Fibroblast of lung (primary cell): ENCODE measurements at places on chromosomes 7 and 10. TPM values are rescaled to one million over a fixed set of nuclear protein-coding genes. Genes with fewer than 3 reads are reported as not detected.

DNA sequence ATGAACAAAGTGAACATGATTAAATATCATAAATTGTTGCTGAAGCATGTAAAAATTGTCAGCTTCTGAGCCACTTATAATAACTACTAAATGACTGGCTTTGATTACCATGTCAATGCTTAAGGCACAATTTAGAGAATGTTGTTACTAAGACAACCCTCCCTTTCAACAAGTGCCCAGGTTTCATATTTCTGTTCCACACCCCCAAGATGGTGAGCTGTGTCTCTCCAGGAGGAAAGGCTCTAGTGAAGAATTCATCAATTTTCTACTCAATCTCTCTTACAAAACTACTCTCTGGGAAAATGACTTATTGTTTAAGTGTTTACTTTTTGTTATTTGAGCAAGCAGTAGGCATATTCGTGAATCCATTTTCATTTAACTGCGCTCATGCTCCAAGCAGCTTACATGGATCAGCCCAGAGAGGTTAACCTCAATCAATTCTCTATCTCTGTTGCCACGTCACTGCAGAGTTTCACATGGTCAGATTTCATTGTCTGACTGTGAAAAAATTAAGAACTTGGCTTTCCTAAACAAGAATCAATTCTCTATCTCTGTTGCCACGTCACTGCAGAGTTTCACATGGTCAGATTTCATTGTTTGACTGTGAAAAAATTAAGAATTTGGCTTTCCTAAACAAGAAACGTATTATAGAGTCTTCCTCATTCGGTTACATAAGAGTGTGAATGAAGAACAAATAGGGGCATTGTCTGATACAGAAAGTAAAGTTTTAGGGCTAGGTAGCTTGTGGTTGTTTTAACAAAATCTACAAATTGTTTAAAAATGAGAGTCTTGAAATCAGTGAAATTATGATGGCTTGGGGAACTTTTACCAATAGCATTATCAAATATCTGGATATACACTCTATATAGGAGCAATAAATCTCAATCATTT lies 49.7 kb downstream of the CCDC71L start:
- DNase-seq = peak; percentile 57

- no peak for DNase-seq
These were observed 91.5 kb upstream of the EFCAB10 start for GRCh38 chr7:105672801-105673200.

GRCh38 chr7:97982647-97983046 lies 7.3 kb downstream of the OCM2 start:
- DNase-seq = no peak

DNA sequence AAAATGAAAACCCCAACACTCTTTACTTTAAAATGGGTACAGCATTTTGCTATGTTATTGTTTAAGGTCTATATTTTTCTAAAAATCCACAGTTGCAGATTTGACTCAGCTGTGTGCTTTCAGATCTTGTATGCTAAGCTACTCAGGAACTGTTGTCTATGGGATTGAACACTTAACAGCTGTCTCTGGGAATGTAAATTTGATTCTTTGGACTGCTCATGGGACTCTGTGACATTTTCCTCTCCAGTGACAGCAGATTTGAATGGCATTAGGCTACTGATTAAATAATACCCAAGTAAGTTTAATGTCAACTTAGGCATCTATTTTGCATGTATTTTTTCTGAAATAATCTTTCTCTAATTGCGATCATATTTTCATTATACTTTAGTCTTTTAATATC lies 1.7 kb upstream of the CD36 start:
- DNase-seq = no peak

DNA sequence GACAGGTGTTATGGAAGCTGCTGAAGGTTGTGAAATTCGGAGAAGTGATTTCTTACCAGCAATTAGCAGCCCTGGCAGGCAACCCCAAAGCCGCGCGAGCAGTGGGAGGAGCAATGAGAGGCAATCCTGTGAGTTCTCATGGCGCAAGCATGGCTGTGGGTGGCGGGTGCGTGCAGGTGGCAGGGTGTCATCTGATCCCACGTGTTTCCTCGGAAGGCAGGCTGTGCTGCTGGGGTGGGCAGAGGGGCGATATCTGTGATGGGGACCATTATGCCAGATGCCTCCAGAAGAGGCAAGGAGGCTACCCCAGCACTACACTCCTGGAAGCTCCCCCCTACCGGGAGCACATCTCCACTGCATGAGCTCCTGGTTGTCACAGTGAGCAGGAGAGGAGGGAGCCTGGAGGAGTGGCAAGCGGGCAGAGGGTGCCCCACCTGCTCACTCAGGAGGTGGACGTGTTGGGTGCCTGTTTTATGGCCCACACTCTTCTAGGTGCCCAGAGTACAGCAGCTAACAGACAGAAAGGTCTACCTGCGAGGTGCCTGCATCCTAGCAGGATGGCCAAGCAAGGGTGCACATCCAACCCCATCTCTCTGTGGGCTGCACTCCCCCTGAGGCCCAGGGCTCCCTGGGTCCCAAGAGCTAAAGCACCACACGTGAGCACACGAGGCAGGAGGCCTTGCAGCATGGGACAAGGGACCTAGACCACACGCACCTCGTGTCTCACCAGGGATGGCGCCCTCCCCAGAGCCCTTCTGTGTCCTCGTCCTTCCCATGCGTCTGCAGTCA lies 204.7 kb downstream of the EBF3 start:
- no peak for DNase-seq

GRCh38 chr7:108576116-108576515 lies 6.4 kb downstream of the DNAJB9 start:
- DNase-seq = no peak

GRCh38 chr7:19519443-19520021 lies 189.3 kb downstream of the POLR1F start:
- DNase-seq = peak; percentile 78

GRCh38 chr10:116811691-116812090 lies 37.6 kb upstream of the ENO4 start:
- DNase-seq = no peak

- no peak for DNase-seq
These were observed 20.4 kb downstream of the PHTF2 start for GRCh38 chr7:77819021-77819420.

- peak; percentile 12 for DNase-seq
These were observed 116.0 kb upstream of the ANKRD1 start for GRCh38 chr10:91036807-91037411.

GRCh38 chr7:101691822-101692384 lies 62.8 kb upstream of the MYL10 start:
- no peak for DNase-seq

DNA sequence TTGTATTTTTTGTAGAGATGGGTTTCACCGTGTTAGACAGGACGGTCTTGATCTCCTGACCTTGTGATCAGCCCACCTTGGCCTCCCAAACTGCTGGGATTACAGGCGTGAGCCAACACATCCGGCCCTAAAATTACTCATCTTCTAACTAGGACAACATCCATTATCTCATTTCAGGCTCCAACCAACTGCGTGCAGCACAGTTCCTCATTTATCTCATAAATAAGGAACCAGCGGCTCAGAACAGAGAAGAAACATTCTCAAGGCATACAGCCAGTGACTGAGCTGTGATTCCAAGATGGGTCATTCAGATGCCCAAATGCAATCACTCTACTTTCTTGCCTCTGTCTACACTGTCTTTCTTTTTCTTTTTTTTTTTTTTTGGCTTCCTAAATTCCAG lies 356.1 kb downstream of the ELMO1 start:
- DNase-seq = no peak

- no peak for DNase-seq
These were observed 95.4 kb upstream of the AFAP1L2 start for GRCh38 chr10:114499630-114500190.

DNA sequence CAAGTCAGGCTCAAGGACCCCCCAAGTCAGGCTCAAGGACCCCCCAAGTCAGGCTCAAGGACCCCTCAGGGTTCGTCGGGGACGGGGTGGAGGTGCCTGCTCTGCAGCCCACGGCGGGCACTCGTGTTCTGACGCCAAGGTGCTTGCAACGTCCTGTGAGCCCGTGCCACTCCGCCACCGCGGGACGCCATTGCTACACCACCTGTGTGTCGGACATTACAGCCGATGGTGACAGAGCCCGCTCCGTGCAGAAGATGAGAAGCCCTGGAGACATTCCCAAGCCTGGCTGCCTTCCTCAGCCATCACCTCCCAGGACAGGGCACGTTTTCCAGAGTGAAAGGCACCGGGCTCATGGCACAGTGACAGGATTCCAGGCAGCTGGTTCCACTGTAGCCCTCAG lies 97.7 kb upstream of the DNAAF5 start:
- DNase-seq = no peak

- DNase-seq = no peak
These were observed 373.0 kb upstream of the SMIM30 start for GRCh38 chr7:113491305-113491704.

- peak; percentile 40 for DNase-seq
These were observed 384 bp upstream of the TMEM229A start for GRCh38 chr7:124033095-124033806.

GRCh38 chr10:124035928-124036558 lies 57.4 kb downstream of the CHST15 start:
- DNase-seq = no peak

GRCh38 chr10:17747883-17748550 lies 4.0 kb upstream of the TMEM236 start:
- DNase-seq = peak; percentile 14

DNA sequence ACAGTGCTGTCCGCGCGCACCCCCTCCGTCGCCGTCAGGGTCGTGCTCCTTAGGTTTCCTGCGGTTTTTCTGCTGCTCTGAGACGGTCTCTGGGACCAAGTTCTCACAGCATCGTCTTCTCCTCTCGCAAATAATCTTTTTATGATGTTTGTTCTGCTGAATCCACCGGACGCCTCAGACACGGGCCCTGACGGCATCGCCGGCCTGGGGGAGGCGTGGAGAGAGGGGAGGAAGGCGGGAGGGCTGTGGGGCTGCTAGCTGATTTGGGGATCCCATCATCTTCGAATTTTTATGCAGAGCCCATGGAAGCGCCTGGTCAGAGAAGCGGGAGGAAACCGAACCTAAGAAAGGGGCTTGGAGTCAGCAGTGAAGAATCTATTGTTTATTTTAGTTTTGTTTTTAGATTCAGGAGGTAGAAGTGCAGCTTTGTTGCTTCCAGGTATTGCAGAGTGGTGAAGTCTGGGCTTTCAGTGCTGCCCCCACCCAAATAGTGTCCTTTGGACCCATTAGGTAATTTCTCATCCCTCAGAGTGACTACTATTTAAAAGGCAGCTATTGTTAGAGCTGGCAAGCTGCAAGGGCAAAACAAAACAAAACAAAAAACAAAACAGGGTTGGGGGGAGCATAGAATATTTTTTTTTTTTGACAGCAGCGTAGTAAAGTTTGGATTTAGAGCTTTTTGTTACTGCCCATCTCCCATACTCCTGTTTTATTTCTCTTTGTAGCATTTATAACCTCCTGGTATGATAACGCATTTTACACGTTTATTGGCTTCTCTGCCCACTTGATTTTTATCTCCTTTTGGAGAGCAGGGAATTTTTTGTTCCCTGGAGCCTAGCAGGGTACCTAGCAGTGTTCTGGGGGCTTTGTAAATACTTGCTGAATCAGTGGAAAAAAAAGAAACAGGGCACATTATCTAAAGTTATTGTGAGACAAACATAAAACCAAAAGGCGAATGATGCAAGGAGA lies 92.6 kb downstream of the SPAG6 start:
- DNase-seq = peak; percentile 36

The SCIN gene
- total RNA-seq = 0.17 TPM in 1 of 2 replicates, not detected in the other

The PDE6C gene
- not detected in 2 replicates for total RNA-seq

The ARID5B gene
- total RNA-seq = 120 and 145 TPM in 2 replicates

The TUBAL3 gene
- not detected in 2 replicates for total RNA-seq

The IKZF5 gene
- total RNA-seq = 2.6 and 3.1 TPM in 2 replicates
